Activated naive CD4-positive, alpha-beta T cell treated with Interleukin-2 at 50 U/mL for 16 hours (primary cell): ENCODE measurements at places on chromosomes 16 and 17.
A peak's percentile ranks its signal among the peaks of the same experiment; 100 is the strongest.

DNA sequence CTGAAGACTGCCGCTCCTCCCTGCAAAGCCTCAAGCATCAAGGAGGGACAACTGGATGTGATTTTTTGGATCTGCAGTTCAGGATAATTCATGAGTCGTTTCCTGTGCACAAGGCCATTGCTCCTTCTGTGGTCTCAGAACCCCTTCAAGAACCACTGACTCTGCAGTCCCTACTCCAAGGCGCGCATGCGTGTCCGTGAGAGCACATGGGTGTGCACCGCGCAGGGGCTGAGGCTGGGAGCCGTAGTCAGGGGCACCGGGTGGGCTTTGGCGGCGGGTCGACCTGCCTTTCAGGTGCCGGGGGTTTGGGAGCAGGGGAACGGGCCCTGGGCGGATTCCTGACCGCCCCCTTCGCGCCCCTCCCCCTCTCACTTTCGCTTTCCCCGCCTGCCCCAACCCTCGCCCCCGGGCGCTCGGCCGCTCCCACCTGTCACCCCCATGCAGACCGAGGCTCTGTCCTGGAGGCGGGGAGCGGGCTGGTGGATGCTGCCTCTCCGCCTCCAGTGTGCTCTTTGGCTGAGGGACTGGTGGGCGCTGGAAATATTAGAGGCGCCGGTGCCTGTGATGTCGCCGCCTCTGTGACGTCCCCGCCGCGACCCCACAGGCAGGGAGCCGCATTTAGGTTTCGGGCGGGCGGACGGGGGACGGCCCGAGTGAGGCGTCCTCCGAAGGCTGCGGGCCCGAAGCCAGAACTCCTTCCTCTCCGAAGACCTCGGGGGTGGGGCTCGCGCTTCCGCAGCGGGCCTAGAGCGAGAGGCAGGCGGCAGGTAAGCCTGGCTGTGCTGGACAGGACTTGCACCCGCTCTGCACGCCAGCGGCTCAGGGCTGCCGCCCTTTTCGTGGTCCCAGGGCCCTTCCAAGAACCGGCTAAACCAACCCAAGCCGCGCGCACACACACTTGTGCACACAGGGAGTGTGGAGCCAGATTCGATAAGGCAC, at the start of gene SPATA32:
SPATA32 (minus strand) TSS at position 518 of the 939 bp plus-strand sequence; CDS start at position 440, 78 bp downstream.
- peak; percentile 58 for DNase-seq

GRCh38 chr16:88015806-88016140, 64.5 kb downstream of the BANP start:
- no peak for DNase-seq

- DNase-seq = no peak
Observed at GRCh38 chr16:67245186-67245585, 2.1 kb downstream of the FHOD1 start.

DNA sequence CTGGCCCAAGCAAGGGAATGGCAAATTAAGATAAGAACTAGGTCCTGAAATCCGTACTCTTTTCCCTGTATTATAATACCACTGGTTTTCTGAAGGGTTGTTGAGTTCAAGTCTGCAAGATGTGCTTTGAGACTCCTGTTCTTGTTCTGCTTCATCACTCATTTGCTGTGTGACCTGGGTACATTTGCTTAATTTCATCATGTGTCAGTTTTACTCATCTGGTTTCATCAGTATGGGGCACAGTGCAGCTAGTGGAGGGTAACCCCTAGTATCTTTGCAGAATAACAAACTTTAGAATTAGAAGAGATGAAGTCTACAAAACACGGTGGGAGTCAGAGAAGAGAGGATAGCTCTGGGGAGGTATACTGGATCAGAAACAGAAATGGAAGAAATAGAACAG, 21.9 kb upstream of the EFCAB13 start:
- no peak for DNase-seq
